ENCODE measurements at places on chromosomes 4 and X.

DNA sequence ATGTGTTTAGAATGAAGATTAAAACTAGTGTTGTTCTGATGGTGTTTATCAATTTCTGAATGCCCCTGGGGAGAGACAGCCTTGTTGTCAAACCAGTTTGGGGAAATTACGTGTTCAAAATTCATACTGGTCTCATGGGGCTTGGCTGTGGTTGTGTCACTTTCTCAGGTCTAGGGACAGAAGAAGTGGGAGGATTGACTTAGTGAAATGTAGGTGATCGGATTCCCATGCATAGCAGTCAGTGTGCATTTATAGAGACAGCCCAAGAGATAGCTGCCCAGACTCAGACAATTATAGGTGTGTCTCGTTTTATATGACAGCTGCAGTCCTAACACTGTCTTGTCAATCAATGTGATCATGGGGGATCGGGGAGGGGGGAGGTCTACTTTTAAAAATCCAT, 94.4 kb upstream of the CLCN4 start:
- no peak for DNase-seq

DNA sequence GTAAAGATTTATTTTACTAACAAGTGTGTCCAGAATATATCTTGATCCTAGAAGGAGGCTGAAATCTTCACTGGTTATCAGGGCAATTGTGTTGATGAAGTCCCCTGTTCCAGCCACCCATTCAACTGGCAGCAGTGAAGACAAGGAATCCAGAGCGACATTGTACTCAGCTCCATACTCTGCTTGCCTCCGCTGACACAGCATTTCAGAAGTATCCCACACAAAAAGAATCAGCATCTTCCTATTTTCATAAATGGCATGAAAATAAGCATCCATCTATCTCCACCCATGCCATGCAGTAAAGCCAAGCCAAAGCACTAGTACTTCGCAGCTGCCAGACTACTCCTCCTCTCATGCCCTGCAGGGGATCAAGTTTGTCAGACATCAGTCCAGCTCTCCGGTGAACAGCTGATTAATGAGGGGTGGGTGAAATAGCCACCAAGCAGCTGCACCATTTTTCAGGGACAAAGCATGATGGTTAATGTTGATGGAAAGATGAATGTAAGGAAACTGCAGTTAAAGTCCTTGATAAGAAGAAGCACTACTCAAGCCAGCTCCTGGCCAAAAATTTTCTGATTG, 54.0 kb downstream of the COL25A1 start:
- DNase-seq: no peak

DNA sequence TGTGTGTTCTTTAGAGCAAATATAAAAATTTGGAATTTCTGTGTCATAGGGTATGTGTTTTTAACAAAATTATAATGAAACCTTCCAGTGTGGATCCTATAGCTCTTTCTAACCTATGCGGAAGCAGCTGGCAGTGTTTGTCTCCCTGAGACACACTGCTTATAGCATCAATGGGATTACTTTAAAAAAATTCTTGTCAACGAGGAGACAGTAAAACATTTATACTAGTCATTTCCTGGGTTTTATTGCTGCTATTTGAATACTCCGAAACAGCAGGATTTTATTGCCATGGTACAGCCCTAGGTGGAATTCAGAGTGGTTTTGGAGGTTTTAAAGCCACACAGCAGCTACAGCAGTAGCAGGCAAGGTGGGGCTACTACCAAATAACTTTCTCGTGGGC, 145.1 kb upstream of the IL1RAPL2 start:
- DNase-seq: no peak

DNA sequence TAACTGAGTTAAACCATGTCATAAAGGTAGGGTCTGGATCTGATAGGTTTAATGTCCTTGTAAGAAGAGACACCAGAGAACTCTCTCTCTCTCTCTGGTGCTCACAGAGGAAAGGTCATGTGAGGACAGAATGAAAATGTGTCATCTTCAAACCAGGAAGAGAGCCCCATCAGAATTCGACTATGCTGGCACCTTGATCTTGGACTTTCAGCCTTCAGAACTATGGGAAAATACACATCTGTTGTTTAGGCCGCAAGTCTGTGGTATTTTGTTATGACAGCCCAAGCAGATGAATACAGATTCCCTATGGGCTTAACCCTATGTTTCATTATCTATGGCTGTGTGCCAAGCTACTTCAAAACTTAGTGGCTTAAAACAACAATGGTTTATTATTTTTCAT, 105.5 kb upstream of the DDIT4L start:
- DNase-seq: no peak

DNA sequence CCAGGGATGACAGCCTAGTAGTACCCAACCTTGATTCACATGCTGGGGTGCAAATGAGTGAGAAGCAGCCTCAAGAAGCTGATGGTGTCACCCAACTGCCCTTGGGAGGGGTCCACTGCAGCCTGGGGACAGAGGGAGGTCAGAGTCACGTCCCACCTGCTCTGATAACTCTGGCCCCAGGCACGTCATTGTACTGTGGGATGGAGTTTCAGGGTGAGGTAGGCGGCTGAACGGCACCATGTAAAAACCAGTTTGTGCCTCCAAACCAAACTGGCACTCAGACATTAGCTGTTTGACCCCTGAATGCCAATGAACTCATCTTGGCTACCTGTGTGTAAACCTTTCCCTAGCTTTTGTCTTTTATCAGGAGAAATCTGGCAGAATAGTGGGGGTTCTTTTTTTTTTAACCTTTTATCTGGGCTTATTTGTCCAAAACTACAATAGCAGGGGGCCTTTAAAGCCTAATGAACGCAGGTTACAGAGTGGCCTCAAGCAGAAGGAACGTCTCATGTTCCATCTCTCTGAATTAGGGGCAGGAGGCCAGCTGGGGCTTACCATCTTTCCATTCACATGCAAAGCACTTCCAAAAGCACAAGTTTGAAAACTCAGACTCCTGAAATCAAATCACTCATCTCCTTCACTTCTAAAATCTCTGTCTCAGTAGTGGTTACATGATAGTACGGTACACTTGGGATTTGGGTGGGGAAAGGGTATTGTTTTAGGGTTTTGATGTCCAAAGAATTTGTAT, 89.4 kb downstream of the IRF2 start:
- no peak for DNase-seq

DNA sequence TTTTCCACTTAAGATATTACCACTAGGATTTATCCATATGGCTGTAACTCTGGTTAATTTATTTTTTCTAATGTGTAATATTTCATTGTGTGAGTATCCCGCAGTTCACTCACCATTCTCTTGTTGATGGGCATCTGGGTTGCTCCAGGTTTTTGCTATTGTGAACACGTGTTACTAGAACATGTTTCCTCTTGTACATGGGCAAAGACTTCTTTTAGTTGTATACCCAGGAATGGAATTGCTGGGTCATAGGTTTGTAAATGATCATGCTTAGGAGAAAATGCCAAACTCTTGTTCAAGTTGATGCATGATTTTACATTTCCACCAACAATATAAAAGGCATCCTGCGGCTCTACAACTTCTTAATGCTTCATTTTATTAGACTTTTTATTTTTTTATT, 26.8 kb downstream of the SYNPO2 start:
- no peak for DNase-seq

DNA sequence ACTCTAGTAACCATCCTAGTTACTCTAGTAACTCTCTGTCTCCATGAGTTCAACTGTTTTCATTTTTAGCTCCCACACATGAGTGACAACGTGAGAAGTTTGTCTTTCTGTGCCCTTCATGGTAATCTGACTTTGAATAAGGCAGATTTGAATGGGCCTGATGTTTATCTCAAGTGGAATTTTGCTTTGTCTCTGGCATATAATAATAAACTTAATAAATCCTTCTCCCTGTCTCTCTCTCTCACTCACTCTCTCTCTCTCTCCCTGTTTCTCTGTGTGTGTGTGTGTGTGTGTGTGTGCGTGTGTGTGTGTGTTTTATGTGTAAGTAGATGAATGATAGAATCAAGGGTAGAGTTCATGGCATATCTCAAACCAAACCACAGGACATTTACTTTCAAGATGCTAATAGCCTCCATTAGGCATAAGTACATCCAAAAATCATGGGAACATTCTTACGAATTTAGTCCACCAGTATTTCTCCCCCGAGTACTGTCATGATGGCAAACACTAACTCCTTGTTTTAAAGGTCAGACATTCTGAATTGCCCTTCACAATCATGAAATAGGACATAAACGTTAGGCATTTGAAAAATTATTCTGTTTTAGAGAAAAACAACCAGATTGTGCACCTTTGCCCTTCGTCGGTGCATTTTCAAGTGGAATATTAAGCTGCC, 193.1 kb downstream of the SPATA18 start:
- no peak for DNase-seq

DNA sequence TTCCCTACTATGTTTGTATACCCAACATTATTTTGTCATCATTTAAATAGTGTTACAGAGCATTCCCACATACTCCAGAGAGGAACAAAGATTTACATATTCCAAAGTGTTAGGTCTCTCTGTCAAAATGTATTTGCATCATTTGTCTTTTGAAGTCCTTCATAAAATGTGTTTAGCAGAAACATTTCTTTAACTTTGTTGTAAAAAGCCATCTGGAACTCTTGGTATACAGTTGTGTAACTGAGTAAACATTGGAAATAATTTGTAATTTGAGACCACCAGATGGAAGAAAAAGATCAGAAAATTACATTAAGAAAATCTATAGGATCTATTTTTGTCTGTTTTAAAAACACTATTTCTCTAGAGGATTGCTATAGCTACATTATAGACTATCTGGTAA, 56.6 kb upstream of the ALB start:
- DNase-seq: no peak

All from GM19239 (cell line).